Stimulated activated CD4-positive, alpha-beta T cell treated with anti-CD3 and anti-CD28 coated beads, Interleukin-12 subunit alpha, Interleukin-12 subunit beta, amount 100 ng/mL, for 48 hours (primary cell): ENCODE measurements at places on chromosomes 1 and 21.

DNA sequence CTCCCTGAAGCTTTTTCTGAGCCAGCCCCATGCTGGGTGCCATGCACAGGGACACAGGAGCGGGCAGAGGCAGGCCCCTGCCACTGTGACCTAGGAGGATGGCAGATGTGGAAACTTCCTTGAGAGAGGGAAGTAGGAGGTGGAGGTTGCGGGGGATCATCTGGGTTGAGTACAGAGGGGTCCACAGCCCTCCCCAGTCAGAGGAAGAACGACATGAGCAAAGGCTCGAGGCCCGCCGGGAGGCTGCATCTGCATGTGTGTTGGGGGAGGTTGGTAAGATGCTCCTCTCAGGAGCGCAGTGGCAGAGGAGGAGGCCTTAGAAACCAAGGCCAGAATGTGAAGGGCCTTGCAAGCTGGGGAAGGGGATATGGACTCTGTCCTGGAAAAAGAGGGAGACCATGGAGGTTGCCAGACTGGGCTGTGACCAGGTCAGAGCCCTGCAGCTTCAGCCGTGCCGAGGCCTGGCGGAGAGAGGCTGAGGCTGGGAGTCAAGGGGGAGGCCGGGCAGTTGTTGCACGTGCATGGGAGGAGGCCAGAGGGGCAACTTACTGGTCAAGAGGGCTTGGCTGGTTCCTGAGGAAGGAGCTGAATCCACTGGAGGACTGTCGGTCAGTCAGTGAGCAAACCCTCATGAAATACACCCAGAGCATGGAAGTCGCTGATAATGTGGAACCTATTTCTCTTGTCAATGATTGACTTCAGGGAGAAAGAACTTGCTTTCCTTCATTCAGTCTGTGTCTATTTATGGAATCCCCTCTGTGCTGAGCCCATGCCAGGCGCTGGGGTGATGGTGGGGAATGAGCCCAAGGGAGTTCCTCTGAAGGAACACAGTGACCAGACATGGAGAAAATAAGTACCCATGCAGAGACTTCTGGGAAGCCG, 31.7 kb downstream of the A3GALT2 start:
- DNase-seq = no peak

DNA sequence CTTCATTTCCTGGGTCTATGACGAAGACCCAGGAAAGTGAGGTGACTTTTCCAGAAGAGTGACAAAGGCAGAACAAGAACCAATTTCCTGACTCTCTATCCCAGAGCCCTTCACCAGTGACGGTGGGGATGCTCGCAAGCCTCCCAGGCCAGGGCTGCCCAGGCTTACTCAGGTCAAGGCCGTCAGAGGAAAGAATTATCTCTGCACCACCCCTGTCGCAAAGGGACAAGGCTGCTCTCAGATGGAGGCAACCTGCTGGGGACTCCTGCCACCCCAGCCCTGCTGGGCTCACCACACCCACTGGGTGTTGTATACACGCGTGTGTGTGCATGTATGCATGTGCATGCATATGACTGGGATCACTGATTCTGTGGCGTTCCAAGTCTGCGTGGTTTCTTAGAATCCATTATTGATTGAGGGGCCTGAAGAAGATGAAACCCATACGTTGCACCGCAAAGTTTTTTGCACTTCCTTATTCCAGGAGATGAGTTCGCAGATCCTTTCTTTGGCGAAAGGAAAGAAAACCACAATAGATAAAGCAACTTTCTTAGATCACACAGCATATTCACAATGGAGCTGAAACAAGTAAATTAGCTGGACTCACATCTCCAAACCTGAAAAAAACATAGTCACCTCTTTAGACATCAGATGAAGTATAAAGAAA, 255.8 kb downstream of the RHOU start:
- no peak for DNase-seq

DNA sequence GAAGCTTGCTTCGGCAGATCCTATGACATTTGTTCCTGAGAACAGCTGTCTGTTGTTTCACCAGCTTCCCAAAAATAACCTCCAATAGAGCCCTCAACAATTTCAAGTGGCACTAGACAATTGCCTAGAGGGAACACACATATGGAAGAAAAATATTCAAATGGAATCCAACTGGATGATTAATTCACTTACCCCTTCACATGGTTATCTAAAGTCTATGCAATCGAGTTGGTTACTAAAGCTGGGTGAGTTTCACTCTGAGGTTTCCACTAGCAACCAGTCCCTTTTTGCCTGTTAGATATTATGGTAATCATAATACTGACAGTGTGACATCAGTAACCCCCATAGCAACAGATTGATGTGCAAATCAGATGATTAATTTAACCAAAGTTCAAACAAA, at the start of gene LEMD1:
Gene LEMD1 (minus strand): TSS at position 259 of the 400 bp plus-strand sequence. CDS start 1,520 bp downstream, outside the sequence.
- no peak for DNase-seq

DNA sequence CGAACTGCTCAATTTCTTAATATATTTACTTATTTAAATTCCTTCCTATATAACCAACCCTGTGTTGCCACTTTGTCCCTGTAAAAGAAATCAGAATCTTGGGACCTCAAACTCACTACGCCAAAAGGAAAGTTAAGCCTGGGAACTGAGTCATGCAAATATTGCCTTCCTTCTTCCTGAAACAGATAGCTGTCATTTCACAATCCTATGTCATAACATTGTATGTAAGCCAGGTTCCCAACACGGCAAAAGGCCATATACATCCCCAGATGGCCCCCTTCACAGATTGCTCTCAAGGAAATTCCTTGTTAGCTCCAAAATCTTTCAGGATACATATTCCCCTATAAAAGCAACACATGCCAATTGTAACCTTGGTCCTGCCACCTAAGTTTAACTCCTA, 39.7 kb downstream of the C21orf91 start:
- no peak for DNase-seq

DNA sequence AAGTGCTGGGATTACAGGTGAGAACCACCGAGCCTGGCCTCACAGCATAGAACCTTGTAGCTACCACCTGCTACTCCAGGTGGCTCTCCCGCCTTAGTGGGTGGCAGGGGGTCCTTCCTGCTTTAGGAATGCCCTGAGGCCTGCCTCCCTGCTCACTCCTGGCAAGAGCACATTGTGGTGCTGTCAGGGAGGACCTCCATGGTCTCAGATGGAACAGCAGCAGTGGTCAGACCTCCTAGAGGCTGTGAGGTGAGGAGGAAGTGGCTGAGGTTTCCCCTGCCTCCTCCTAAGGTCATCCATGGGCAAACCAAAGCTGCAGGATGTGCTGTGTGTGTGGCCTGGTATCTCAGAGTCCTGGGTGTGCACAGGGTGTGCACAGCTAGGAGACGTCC, 6.7 kb downstream of the SOX13 start:
- no peak for DNase-seq

- DNase-seq = no peak
Observed at GRCh38 chr1:230430499-230430898, 4.4 kb upstream of the PGBD5 start.

DNA sequence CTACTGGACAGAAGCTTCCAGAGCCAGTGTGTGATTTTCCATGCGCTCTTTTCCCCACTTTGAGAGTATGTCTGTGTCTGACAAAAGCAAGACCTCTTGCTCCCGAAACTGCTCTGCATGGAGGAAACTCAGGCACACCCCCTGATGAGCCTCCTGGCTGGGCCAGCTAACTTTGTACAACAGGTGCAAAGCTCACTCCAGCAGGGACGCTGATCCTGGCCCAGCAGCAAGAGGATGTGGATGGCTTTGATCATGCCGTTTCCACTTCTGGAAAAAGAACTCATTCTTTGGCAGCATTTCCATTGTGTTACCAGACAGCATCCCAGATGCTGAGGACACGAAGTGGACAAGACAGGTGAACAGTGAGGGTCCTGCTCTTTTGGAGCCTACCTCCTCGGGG, 103.1 kb downstream of the TLR5 start:
- DNase-seq = no peak

DNA sequence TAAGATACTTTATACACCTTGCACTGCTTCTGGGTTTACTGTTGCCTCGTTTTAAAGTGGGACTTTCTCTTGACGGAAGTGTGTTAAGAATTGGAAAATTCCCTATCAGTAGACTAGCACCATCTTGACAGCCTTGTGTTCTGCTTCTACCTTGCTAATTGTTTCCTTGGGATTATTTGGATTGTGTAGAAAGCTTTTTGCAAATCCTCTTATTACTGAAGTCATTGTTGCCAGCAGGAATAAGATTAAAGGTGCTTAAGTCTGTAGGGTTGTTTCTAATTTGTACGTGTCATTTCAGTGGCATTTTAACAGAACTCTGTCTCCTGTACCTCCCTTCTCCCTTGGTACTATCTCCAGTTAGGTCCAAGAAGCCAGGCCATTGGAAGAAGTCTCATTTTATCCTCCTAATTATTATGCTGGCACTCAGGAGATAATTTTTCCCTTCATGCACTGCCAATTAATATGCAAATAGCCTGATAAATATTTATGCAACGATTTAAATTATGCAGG, 107.7 kb downstream of the POU2F1 start:
- no peak for DNase-seq
